ENCODE measurements at places on chromosomes 7 and 10.

DNA sequence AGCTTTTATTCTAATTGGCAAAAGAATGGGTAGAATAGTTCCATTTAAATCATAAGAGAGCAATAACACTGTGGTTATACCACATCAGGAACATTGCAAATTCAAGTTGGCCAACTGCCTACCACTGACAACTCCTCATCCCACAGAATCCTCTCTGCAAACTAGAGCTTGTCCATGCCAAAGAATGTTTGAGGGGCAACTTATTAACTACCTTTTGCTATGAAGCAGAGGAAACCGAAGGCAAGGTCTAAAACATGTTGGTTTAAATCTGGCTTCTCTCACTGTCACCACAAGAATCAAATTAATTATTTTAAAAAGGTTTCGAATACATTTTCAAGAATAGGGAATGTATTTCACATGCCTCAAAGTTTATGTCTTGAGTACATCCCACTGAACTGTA is 36.0 kb downstream of the RHOBTB1 start:
- no peaks in the 10 kb centered on the region for H3K36me3 ChIP-seq
- no peak overlapping the region for H3K4me3 ChIP-seq
- peaks cover 52% of the 10 kb centered on the region for H3K4me1 ChIP-seq
- no peak overlapping the region for H3K27ac ChIP-seq

DNA sequence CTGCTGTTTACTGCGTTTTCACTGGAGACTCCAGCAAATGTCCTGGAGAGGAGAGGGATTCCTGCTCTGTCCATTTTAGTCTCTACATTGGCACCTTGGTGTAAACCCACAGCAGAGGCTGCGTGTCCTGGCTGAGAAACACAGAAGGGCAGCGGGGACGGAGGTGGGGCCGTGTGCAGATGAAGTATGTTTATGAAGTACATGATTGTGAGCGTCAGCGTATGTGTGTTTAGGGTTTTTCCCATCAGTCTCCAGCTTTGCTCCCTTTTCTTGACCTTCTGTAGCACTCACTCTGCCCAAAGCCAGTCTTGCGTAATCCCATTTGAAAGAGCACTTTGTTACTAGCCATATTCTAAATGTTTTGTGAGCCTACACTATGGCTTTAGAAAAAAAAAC is 750.7 kb upstream of the SORCS1 start:
- no peaks in the 10 kb centered on the region for H3K36me3 ChIP-seq
- no peak for DNase-seq
- H3K4me1 ChIP-seq, result no peaks in the 10 kb centered on the region
- no peak overlapping the region for H3K27ac ChIP-seq
- H3K4me3 ChIP-seq, result no peak overlapping the region

DNA sequence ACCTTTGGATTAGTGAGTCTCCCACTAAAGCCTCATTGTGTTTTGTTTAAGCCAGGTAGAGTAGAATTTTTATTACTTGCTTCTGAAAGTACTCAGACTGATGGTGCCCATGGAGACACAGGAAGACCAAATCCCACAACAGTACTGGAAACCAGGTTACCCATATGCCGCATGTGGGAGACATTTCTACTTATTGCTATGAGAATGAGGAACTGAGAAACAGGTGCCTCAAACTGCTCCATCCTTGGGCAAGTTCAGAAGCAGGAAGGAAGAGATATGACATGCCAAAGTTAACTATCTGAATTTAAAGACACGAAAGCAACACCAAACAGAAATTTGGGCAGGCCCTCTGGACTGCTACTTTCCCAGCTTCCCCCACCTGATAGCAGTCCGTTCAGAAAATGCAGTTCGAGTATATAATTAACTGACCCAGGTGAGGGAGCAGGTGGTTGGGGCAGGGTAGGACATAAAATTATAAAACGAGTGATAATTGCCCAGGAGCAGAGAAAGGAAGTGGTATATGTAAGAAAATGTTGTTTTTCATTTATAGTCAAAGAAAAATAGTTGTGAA is 382.3 kb upstream of the MTPN start:
- no peaks in the 10 kb centered on the region for H3K4me1 ChIP-seq
- no peak overlapping the region for H3K27ac ChIP-seq
- DNase-seq, result no peak
- H3K27me3 ChIP-seq, result no peaks in the 10 kb centered on the region
- no peaks in the 10 kb centered on the region for H3K36me3 ChIP-seq

DNA sequence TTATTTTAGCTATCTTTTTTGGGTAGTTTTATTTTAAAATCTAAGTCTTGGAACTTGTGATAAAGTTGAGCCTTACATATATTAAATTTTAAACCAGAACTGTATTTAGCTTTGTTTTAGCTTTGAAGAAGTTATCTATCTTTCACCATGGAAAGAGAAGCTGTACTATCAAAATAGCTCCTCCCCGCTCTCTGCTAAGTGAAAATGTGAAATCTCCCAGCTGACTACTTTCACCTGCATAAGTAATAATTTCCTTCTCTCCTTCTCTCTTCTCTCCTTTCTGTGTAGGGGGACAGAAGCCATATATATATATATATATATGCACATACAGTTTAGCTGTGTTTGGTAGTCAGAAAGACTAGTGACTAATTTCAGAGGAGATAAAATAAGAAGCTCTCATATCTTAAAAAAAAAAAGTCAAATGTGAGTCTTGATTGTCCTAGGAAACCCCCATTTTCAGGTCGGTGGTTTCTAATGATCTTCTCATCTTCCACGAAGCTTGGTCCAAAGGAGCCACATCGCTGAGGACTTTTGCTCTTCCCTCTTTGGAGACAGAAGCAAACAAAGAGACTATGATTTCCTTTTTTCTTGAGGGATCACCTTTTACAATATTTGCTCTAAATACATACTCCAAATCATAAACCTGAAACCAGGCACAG is 30.6 kb upstream of the GDI2 start:
- H3K27me3 ChIP-seq, result no peaks in the 10 kb centered on the region
- no peak for DNase-seq
- no peaks in the 10 kb centered on the region for H3K4me1 ChIP-seq
- no peaks in the 10 kb centered on the region for H3K36me3 ChIP-seq
- H3K27ac ChIP-seq, result no peak overlapping the region
